ENCODE measurements at places on chromosomes 1 and 21. TPM values are rescaled to one million over a fixed set of nuclear protein-coding genes. Genes with fewer than 3 reads are reported as not detected.

GCSAML gene
- not detected for total RNA-seq

CAPN9 gene
- not detected for total RNA-seq

INAVA gene
- total RNA-seq, result not detected

ADAMTSL4 gene
- total RNA-seq, result 4.5 TPM

CFHR5 gene
- not detected for total RNA-seq

UBE2U gene
- total RNA-seq, result not detected

- no peak overlapping the region for H3K27ac ChIP-seq
- no peaks in the 10 kb centered on the region for H3K4me1 ChIP-seq
- no peak for DNase-seq
- no peaks in the 10 kb centered on the region for H3K36me3 ChIP-seq
Observed at GRCh38 chr21:21605521-21605920, 607.3 kb downstream of the NCAM2 start.

- DNase-seq, result peak; percentile 8
- H3K27ac ChIP-seq, result no peak within 1 kb of the TSS
- no peaks in the 10 kb centered on the region for H3K27me3 ChIP-seq
- no peaks in the 10 kb centered on the region for H3K36me3 ChIP-seq
- no peaks in the 10 kb centered on the region for H3K4me1 ChIP-seq
- H3K4me3 ChIP-seq, result peak within 1 kb of the TSS; percentile 24
Observed at GRCh38 chr1:74673351-74674111, at the start of gene ERICH3. ERICH3 (minus strand) TSS chr1:74673792; CDS start chr1:74673519, 273 bp downstream.

- H3K36me3 ChIP-seq, result no peaks in the 10 kb centered on the region
- H3K4me1 ChIP-seq, result no peaks in the 10 kb centered on the region
- DNase-seq, result no peak
- no peak overlapping the region for H3K27ac ChIP-seq
- H3K4me3 ChIP-seq, result no peak overlapping the region
- no peaks in the 10 kb centered on the region for H3K27me3 ChIP-seq
Observed at GRCh38 chr21:40886931-40887330, 40.0 kb upstream of the DSCAM start.

- H3K4me1 ChIP-seq, result peaks cover 18% of the 10 kb centered on the region
- no peak for DNase-seq
Observed at GRCh38 chr1:81717230-81717629, 83.5 kb upstream of the ADGRL2 start.

DNA sequence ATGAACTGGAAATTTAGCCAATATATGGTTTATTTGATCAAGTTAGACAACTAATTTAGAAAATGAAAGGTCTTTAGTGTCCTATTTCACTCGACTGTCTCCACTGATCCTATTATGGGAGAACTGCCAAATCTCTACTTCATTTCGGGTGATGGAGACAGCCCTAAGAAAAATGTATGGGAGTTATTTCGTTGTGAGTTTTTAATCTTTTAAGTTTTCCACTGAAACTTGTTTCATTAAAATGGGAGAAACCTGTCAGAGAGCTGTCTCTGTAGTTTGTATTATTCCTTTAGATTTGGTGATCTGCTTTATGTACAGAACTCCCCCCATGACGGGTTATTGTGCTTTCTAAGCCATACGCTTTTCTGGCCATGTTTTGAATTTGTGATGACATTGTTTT lies 899.7 kb downstream of the ADGRL2 start:
- no peaks in the 10 kb centered on the region for H3K4me1 ChIP-seq
- H3K27me3 ChIP-seq, result no peaks in the 10 kb centered on the region
- no peak overlapping the region for H3K27ac ChIP-seq
- no peaks in the 10 kb centered on the region for H3K36me3 ChIP-seq
- DNase-seq, result no peak
- H3K4me3 ChIP-seq, result no peak overlapping the region

DNA sequence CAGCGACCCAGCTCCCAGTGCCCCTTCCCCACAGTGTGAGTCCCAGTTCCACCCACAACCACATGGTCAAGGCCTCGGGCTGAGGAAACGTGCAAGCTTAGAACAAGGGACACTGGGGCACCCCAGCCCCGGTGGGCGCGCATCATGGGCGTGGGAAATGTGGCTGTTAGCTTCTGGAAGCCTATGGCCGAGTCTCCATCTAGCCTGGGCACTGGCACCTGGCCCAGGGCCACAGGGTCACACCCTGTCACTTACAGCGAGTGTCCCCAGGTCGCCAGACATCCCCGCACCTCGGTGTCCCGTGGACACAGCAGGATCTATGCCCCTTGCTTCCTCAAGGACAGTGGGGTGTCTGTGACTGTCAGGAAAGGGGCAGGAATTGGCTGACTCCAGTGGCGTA lies 37.0 kb upstream of the COL6A1 start:
- no peaks in the 10 kb centered on the region for H3K27me3 ChIP-seq
- H3K4me1 ChIP-seq, result no peaks in the 10 kb centered on the region
- no peak for DNase-seq

DNA sequence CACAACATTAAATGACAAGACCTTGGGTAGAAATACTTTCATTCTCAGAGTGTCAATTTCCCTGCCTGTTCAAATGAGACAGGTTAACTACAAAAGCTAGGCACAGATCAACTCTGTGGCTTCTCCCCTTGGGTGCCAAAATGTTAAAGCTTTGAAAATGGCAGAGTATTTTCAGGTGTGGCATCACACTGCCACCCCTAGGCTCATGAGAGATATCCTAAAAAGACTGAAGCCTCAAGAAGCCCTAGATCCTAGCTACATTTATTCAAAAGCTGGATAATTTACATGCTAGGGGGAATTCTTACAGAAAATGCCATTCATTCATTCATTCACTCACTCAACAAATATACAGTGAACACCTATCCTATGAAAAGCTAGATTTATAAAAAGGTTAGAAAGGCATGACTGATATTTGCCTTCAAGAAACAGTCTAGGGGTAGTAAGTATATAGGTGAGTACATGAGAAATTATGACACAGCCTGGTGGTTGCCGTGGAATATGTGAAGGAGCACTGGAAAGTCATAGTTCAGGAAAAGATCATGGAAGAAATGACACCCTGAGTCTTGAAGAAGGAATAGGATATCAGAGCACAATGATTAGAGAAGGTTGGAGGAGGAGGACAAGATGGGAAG lies 15.9 kb upstream of the RAB4A start:
- no peaks in the 10 kb centered on the region for H3K27me3 ChIP-seq
- no peak overlapping the region for H3K27ac ChIP-seq
- H3K4me1 ChIP-seq, result no peaks in the 10 kb centered on the region
- no peak overlapping the region for H3K4me3 ChIP-seq

DNA sequence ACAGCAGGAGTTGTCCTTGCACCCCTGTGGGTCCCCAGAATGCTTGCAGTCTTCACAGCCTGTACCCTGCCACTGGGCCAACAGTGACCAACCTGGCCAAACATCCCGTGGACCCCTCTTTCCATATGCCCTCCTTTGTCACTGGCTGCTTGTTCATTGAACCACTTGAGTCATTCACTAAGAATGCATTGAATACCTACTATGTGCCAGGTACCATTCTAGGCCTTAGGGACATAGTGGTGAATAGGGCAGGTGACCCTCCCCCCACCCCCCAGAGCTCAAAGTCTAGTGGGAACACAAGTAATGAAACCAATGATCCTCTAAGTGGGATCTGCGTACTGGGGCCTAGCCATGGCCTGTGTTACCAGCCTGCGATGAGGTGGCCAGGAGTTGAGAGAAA lies 28.2 kb downstream of the PIGP start:
- no peaks in the 10 kb centered on the region for H3K4me1 ChIP-seq
- H3K36me3 ChIP-seq, result no peaks in the 10 kb centered on the region
- no peak overlapping the region for H3K4me3 ChIP-seq
- no peak overlapping the region for H3K27ac ChIP-seq

DNA sequence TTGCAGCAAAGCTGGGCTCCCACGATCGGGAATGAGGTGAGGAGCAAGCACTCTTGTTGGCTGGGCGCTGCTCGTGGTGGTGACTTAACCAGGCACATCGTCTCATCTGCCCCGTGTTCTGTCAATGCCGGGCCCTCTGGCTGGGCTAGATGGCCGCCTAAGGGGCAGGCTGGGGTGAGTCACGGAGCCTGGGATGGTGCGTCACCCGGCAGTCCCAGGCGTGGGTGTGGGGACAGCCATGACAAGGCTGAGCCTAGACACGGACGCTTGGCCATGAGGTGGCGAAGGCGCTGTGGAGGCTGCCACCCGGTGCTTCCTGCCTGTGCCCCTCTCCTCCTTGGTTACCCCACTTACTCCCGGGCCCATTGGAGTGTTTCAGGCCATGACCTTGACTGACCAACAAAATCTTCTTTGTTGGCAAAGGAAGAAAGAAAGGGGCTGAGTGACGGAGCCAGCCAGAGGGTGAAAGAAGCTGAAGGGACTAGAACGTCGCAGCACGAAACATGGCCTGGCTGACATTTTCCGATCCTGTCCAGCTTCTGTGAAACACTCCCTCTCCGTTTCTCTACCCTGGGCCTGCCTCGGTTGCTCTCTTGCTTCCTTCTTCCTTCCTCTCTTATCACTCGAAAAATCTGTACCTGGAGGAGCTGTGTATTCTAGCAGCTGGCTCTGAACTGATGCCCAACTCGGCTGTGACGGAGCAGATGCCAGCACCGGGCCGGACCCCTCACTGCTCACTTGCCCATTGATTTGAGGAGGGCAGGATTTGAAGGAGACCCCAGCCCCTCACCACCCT lies 596 bp downstream of the CD247 start:
- H3K27ac ChIP-seq, result no peak overlapping the region
- no peak for DNase-seq
- H3K4me3 ChIP-seq, result no peak overlapping the region
- H3K36me3 ChIP-seq, result no peaks in the 10 kb centered on the region
- H3K4me1 ChIP-seq, result no peaks in the 10 kb centered on the region

DNA sequence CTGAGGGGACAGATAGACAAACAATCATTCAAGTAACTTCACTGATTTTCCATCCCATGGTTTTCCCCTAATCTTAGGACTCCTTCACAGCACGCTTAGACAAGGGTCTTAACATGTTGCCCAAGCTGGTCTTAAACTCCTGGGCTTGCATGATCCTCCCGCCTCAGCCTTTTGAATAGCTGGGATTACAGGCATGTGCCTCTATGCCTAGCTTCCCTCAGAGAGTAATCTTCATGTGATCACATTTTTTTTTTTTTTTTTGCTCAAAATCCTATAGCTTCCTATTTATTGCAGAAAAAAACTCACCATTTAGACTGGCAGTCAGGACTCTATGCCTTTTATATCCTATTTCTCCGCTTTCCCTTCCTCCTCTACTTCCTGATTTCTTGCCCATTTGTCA lies 90.4 kb upstream of the DPH5 start:
- no peak overlapping the region for H3K4me3 ChIP-seq
- H3K36me3 ChIP-seq, result no peaks in the 10 kb centered on the region
- H3K27me3 ChIP-seq, result no peaks in the 10 kb centered on the region
- no peak overlapping the region for H3K27ac ChIP-seq
- no peaks in the 10 kb centered on the region for H3K4me1 ChIP-seq

DNA sequence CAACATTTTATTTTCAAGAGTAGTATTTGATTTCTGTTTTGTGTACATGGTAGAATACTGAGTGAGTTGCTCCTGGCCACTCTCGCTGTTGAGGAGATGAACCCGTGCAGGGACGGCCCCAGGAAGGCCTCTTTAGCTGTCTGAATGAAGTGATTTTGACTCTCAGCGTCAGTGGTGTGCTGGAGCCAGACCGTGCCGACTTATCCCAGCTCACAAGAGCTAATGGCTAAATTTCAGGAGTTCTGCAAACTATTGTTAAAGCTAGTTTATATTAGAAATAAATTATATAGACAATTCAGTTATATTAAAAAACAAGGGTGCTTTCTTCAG lies 111.2 kb upstream of the KIF26B start:
- no peaks in the 10 kb centered on the region for H3K36me3 ChIP-seq
- peaks cover 13% of the 10 kb centered on the region for H3K4me1 ChIP-seq
- DNase-seq, result peak; percentile 25
- H3K27me3 ChIP-seq, result no peaks in the 10 kb centered on the region
- H3K27ac ChIP-seq, result no peak overlapping the region

GRCh38 chr1:207565546-207566468 lies 69.8 kb downstream of the CR1 start:
- H3K27ac ChIP-seq, result no peak overlapping the region
- no peaks in the 10 kb centered on the region for H3K36me3 ChIP-seq
- H3K4me1 ChIP-seq, result no peaks in the 10 kb centered on the region
- H3K4me3 ChIP-seq, result no peak overlapping the region
- no peaks in the 10 kb centered on the region for H3K27me3 ChIP-seq

GRCh38 chr1:42983253-42983652 lies 24.6 kb upstream of the SLC2A1 start:
- no peaks in the 10 kb centered on the region for H3K36me3 ChIP-seq
- DNase-seq, result no peak
- H3K27me3 ChIP-seq, result no peaks in the 10 kb centered on the region

- no peaks in the 10 kb centered on the region for H3K36me3 ChIP-seq
- DNase-seq, result no peak
- no peak overlapping the region for H3K27ac ChIP-seq
- H3K27me3 ChIP-seq, result no peaks in the 10 kb centered on the region
- no peak overlapping the region for H3K4me3 ChIP-seq
Observed at GRCh38 chr1:222543817-222544216, 4.1 kb downstream of the HHIPL2 start.

- H3K4me1 ChIP-seq, result peaks cover 5% of the 10 kb centered on the region
- no peak overlapping the region for H3K27ac ChIP-seq
- no peak overlapping the region for H3K4me3 ChIP-seq
- no peaks in the 10 kb centered on the region for H3K27me3 ChIP-seq
- DNase-seq, result no peak
Observed at GRCh38 chr1:183515002-183515689, 42.8 kb downstream of the SMG7 start.

GRCh38 chr21:41207401-41208375 lies 39.7 kb downstream of the BACE2 start:
- peaks cover 32% of the 10 kb centered on the region for H3K4me1 ChIP-seq
- no peaks in the 10 kb centered on the region for H3K27me3 ChIP-seq
- no peak overlapping the region for H3K4me3 ChIP-seq

GRCh38 chr1:30461640-30462039 lies 261.7 kb downstream of the MATN1 start:
- no peaks in the 10 kb centered on the region for H3K27me3 ChIP-seq
- no peak overlapping the region for H3K27ac ChIP-seq
- no peaks in the 10 kb centered on the region for H3K36me3 ChIP-seq
- DNase-seq, result no peak
- H3K4me1 ChIP-seq, result no peaks in the 10 kb centered on the region

Data from thyroid gland (tissue), 4 donors.